Body of pancreas (tissue), 4 donors: ENCODE measurements at places on chromosomes 7 and 10.

- no peak overlapping the region for H3K4me3 ChIP-seq
- no peaks in the 10 kb centered on the region for H3K4me1 ChIP-seq
- H3K36me3 ChIP-seq, result no peaks in the 10 kb centered on the region
- no peak overlapping the region for H3K27ac ChIP-seq
- no peak for DNase-seq
Observed at GRCh38 chr10:28945959-28946358, 268.6 kb downstream of the BAMBI start.

- H3K4me3 ChIP-seq, result no peak overlapping the region
- H3K27ac ChIP-seq, result no peak overlapping the region
- no peak for DNase-seq
- no peaks in the 10 kb centered on the region for H3K27me3 ChIP-seq
- H3K36me3 ChIP-seq, result no peaks in the 10 kb centered on the region
Observed at GRCh38 chr10:28627102-28627501, 50.2 kb upstream of the BAMBI start.

GRCh38 chr10:650441-650851 lies 39.0 kb downstream of the DIP2C start:
- peaks cover 53% of the 10 kb centered on the region for H3K4me1 ChIP-seq
- no peak overlapping the region for H3K4me3 ChIP-seq
- peak overlapping the region; percentile 97 for H3K27ac ChIP-seq
- no peaks in the 10 kb centered on the region for H3K27me3 ChIP-seq

GRCh38 chr7:82507976-82508677 lies 64.5 kb upstream of the CACNA2D1 start:
- no peak overlapping the region for H3K27ac ChIP-seq
- H3K36me3 ChIP-seq, result no peaks in the 10 kb centered on the region
- no peaks in the 10 kb centered on the region for H3K27me3 ChIP-seq
- peak overlapping the region; percentile 28 for H3K4me3 ChIP-seq
